ENCODE measurements at places on chromosomes 7 and 10.

DNA sequence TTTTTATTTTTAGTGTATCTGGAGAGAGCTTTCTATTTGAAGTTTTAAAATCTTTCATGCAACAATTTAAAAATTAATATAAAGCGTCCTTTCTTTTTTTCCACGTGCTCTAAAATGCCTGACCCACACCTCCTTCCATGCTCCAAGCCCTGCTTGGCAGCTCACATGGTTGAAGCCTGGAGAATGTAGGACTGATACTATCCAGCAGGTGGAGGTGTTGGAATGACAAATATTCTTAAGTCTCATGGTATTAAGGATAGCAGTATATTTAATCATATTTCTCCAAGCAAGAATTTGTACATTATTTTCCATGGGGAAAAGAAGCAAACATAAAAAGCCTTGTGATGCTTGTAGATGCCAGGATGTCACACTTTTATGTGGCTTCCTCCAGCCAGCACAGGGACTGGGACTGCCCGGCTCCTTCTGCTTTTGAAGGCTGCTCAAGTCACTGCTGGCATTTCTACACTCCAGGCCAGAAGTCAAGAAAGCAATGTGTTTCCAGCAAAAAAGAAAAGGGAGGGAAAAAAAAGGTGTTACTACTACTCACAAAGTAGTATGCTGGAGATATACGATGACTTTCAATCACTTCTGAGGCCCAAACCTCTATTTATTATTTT is 49.7 kb downstream of the BZW2 start:
- DNase-seq, result no peak

DNA sequence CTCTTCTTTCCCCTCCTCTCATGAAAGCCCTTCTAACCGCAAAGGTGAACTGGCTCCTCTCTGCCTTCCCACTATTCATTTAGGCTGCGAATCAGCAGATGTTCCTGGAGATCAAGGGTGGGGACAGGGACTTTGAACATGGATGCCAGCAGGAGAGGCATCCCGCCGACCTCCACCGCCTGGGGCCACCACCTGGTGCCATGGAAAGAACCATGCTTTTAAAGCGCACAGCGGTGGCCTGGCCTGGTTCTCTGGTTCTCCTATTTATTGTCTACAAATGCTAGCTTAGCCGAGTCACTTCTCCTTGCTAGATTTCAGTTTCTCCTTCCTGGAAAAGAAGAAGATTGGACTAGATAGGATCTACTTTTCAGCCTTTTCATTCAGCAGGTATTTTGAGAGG is 43.2 kb upstream of the KCNMA1 start:
- no peak for DNase-seq

- no peak for DNase-seq
Observed at GRCh38 chr7:110010359-110010758, 1080.6 kb upstream of the LRRN3 start.

GRCh38 chr10:21712975-21713374 is 178.9 kb downstream of the MLLT10 start:
- DNase-seq, result no peak

DNA sequence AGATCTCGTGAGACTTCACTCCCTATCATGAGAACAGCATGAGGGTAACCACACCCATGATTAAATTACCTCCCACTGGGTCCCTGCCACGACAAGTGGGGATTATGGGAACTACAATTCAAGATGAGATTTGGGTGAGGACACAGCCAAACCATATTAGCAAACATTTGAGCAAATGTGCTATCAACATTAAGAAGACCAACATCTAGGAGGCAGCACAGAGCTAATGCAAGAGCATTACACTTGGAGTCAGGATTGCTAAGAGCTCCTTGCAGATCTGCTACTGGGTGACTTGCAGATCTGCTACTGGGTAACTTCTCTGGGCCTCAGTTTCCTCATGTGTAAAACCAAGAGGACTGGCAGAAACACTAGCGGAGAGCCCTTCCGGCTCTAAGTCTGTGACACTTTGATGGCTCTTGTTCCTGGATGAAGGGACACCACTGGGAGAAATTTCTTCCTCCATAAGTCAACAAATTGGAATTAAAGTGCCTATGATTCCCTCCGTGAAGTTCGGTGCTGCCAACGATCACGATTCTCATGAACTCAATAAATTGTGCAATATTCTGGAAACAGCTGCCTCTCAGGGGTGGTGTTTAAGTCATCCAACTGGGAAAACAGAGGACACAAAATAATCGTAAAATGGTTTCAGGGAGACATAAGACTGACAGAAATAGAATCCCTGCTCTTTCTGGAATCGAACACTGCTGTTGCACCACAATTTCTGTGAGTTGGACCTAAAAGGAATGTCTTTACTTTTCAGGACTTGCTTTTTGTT is 115.8 kb upstream of the ITGB1 start:
- DNase-seq, result no peak

GRCh38 chr10:101655570-101655969 is 39.4 kb downstream of the FBXW4 start:
- DNase-seq, result no peak

DNA sequence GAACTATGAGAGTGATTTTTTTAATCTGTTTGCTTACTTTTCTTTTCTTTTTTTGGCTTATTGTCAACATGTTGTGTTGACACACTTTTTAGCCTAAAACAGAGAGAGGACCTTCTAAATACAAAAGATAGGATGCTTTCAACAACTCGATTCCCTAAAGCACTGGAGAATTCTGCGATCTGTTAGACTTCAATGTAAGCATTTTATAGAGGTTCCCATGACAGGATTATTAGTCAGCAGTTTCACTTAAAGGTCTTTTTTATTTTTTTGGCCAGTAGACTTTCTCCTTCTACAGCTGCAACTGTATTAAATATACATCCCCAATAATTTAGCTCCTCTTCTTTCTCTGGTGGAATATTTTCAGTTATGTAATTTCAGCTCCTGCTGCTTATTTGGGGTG is 12.7 kb upstream of the NRP1 start:
- no peak for DNase-seq

DNA sequence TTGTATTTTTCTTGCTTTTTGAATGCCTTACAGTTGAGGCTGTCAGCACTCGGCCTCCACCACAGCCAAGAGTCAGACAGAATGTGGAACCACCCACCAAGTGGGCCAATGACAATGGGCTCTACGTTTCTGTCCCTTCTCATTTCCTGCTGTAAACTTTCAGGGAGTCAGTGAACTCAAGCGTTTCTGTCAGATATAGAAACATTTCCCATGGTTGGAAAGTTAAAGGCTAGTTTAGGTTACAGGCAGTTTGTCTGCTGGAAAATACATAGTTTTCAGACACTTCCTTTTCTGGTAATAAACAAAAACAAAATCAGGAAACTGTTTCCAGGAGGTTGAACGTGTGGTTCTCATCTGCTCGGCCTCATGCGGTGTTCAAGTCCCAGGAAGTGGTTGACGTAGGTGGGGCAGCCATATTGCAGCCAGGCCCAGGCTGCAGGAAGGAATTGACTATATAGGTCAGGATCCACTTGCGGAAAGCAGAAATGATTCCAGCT is 245.1 kb downstream of the CAMK1D start:
- DNase-seq, result no peak

GRCh38 chr10:82552267-82552666 is 677.3 kb downstream of the NRG3 start:
- no peak for DNase-seq

DNA sequence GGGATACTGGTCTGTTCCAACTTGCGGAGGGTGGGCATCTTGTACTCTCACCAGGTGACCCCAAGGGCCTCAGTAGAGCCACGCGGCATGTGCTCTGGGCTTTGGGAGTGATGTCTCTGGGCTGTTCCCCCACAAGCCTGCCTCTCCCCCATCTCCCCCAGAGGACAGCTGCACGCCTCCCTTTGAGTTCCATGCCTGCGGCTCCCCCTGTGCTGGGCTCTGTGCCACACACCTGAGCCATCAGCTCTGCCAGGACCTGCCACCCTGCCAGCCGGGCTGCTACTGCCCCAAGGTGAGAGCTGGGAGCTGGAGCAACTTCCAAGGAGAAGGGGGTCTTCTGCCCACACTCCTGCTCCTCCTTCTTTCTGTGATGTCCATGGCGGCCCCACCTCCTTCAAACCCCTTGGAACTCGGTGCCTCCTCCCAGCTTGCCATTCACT is 15.0 kb upstream of the ZNF862 start:
- DNase-seq, result no peak

- no peak for DNase-seq
Observed at GRCh38 chr7:91875851-91876250, 4.7 kb downstream of the MTERF1 start.

GRCh38 chr10:81969136-81969535 is 94.1 kb downstream of the NRG3 start:
- no peak for DNase-seq

GRCh38 chr7:25098096-25099046 is 26.7 kb downstream of the CYCS start:
- peak; percentile 60 for DNase-seq

- DNase-seq, result no peak
Observed at GRCh38 chr10:56279270-56279669, 81.8 kb downstream of the ZWINT start.

GRCh38 chr7:25385506-25386136 is 157.3 kb upstream of the NPVF start:
- DNase-seq, result no peak

DNA sequence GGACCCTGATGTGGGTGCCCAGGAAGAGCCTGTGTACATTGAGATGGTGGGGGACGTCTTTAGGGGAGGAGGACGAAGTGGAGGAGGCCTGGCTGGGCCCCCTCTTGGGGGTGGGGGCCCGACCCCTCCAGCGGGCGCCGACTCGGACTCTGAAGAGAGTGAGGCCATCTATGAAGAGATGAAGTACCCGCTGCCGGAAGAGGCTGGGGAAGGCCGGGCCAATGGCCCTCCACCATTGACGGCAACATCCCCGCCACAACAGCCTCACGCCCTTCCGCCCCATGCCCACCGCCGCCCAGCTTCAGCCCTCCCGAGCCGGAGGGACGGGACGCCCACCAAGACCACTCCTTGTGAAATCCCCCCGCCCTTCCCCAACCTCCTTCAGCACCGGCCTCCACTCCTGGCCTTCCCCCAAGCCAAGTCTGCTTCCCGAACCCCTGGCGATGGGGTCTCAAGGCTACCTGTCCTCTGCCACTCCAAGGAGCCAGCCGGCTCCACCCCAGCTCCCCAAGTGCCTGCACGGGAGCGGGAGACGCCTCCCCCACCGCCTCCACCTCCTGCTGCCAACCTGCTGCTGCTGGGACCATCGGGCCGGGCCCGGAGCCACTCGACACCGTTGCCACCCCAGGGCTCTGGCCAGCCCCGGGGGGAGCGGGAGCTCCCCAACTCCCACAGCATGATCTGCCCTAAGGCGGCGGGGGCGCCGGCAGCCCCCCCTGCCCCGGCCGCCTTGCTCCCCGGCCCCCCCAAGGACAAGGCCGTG is 4.8 kb downstream of the NYAP1 start:
- no peak for DNase-seq

- DNase-seq, result peak; percentile 16
Observed at GRCh38 chr10:49761789-49762565, at the start of gene OGDHL. Gene OGDHL (minus strand): TSS chr10:49762323. CDS start chr10:49758592, 3,731 bp downstream.

GRCh38 chr10:79422178-79422892 is 23.1 kb downstream of the ZCCHC24 start:
- DNase-seq, result no peak

- DNase-seq, result no peak
Observed at GRCh38 chr7:68488341-68489060, 1109.8 kb upstream of the AUTS2 start.

- no peak for DNase-seq
Observed at GRCh38 chr10:117462424-117462792, 80.1 kb upstream of the EMX2 start.

DNA sequence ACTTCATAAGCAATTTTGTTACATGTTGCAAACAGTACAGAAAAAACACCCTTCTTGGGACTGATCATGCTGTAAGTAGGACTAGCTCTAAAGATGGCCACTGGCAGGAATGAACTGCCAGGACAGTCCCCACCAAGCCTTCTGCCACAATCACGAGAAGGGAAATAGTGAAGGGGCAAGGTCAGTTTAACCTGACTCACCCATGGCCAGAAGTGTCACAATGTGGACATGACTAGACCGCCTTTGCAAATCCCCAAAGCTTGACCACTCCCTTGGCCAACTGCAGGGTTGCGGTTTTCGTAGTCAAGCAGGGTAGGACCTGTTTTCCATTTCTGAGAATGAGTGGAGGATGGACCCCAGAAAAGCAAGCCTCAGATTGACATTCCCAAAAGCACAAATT is 19.4 kb upstream of the FRAT2 start:
- DNase-seq, result no peak

GRCh38 chr10:98519841-98520240 is 73.1 kb upstream of the HPS1 start:
- DNase-seq, result no peak

GRCh38 chr10:34941471-34942357 is 126.6 kb upstream of the PARD3 start:
- no peak for DNase-seq

DNA sequence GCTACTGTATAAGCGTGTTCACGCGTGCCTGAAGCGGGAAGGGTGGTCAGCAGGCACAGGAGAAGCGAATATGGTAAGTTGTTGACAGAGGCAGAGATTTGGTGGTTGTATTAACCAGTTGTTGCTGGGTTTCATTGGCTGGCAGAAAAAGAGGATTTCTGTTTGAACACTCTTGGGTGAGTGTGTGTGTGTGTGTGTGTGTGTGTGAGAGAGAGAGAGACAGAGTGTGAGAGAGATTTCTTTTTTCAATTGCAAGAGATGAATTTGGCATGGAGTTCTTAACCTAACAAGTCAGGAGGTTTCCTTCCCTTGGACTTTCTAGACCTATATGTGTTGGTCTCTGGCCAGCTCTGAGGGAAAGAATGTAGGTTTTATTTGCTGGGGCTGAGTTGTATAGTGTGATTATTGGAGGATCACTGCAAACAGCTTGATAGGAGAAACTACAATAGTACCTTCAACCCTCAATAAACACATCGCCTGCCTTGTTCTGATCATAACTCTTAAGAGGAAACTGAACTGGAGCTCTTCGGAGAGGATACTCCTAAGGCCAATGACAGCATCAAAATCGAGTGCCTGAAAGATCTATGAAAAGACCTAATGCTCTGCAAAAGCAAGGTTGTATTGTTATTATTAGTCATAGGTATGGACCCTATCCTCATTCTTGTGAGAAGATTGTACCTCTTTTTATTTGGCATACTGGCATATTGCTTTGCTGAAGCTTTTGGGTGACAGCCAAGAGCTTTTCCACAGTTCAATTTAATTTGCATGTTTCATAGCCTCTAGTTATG is 1.2 kb downstream of the MCU start:
- DNase-seq, result peak; percentile 5

DNA sequence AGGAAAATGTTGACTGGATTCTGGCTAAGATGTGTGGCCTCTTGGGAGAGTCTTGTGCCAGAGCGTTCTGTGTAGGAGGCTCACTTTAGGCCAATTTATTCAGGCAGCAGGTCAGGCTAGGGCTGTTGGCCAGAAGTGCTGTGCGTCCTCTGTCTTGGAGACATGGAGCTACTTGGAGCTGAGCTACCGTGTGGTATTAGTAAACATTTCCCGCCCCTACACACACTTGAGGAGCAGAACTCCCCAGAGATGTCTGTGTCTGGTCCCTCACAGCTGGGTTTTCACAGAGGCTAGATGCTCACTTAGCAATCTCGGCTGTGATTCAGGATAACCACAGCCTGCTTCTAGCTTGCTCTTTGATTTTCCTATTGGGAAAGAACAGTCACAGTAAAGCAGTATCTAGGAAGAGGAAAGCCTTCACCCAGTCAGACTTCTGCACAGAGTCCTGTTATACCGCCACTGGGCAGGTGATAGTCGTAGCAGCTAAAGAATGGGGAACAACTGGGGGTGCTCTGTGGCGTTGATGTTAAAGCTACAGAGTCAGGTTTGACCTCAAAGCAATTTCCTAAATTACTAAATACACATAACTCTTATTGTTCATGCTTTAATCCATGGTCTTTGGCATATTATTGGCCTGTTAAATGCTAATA is 86.7 kb downstream of the MDFIC start:
- DNase-seq, result no peak

All from hippocampal formation (tissue), 2 donors.